ENCODE measurements at places on chromosomes 7 and 10.
A peak's percentile ranks its signal among the peaks of the same experiment; 100 is the strongest.

GRCh38 chr7:6516387-6516983 lies 34.8 kb downstream of the GRID2IP start:
- peak; percentile 50 for DNase-seq

DNA sequence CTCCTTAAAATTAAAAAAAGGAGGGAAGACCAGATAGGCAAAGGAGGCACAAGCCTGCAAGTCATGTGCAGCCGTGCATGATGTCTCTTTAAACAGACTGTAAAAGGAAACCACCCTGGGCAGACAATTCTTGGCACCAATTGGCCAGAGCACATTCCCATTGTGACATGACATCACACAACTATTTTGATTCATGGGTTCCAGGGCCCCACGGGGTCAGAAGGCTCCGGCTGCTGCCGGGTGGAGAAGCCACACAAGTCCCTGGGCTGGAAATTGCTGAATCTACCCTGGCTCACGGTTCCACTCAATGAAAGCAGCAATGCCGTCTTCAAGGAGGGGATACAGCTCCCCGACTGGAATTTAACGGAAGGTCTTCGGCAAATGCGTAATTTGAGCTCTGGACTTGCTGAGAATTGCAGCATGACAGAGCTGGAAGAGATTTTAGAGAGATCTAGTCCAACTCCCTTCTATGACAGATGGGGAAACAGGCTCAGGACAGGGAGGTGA lies 140.5 kb downstream of the PRKAG2 start:
- DNase-seq: peak; percentile 62

GRCh38 chr10:95350830-95351228 lies 60.0 kb upstream of the PDLIM1 start:
- DNase-seq: no peak

- peak; percentile 24 for DNase-seq
Measured at GRCh38 chr10:94146746-94147145, 153.0 kb downstream of the PLCE1 start.
